Activated CD4-positive, alpha-beta T cell treated with anti-CD3 and anti-CD28 coated beads, Interleukin-2, amount 10 ng/mL, durations not matched to agents 24 days and 14 days (primary cell): ENCODE measurements at places on chromosomes 12 and 14. TPM values are rescaled to one million over a fixed set of nuclear protein-coding genes. Genes with fewer than 3 reads are reported as not detected.

- H3K4me3 ChIP-seq, result no peak overlapping the region
- no peaks in the 10 kb centered on the region for H3K36me3 ChIP-seq
- H3K27me3 ChIP-seq, result peaks cover 16% of the 10 kb centered on the region
- no peaks in the 10 kb centered on the region for H3K4me1 ChIP-seq
- DNase-seq, result no peak
- no peak overlapping the region for H3K27ac ChIP-seq
These were observed 22.1 kb downstream of the FAIM2 start for GRCh38 chr12:49881415-49882247.

DNA sequence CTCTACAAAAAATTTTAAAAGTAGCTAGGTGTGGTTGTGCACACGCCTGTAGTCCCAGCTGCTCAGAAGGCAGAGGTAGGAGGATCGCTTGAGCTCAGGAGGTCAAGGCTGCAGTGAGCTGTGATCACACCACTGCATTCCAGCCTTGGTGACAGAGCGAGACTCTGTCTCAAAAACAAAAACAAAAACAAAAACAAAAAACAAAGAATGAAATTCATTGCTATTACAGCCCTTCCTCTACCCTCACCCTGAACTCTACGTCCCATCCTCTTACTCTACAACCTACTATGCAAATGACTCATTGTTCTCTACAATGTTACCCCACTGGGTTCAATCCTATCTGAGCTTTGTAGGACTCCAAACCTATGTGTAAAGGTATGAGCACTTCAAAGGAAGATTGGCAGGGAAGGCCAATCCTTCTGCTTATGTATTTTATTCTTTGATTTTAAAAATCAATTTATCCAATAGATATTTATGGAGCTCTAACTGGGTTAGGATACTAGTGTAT, 39.3 kb downstream of the NINJ2 start:
- no peaks in the 10 kb centered on the region for H3K36me3 ChIP-seq
- H3K4me1 ChIP-seq, result peaks cover 45% of the 10 kb centered on the region
- H3K4me3 ChIP-seq, result no peak overlapping the region

- no peak overlapping the region for H3K4me3 ChIP-seq
- no peaks in the 10 kb centered on the region for H3K36me3 ChIP-seq
- peaks cover 7% of the 10 kb centered on the region for H3K4me1 ChIP-seq
- DNase-seq, result no peak
- no peak overlapping the region for H3K27ac ChIP-seq
These were observed 152.4 kb downstream of the VRK1 start for GRCh38 chr14:96949594-96949993.

GRCh38 chr12:98743362-98743953, 98.4 kb downstream of the APAF1 start:
- H3K4me1 ChIP-seq, result peaks cover 52% of the 10 kb centered on the region
- DNase-seq, result peak; percentile 83
- peaks cover 11% of the 10 kb centered on the region for H3K27me3 ChIP-seq
- peak overlapping the region; percentile 67 for H3K27ac ChIP-seq
- peaks cover 2% of the 10 kb centered on the region for H3K36me3 ChIP-seq

DNA sequence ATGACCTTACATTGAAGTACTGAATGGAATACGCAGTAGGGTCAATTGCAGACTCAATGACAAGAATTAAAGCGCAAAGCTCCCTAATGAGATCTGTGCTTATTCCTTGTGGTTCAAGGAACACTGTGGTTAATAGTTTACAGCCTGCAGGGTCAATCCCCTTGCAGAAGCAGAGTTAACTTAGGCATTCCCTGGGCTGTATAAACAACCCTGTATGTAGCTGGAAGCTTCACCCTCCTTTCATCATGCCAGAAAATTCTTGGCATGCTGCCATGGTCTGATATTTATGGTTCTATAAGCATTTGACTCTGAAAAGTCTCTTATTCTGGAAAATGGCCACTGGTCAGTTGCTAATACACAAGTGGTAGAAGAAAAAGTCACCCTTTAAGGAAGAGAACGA, 227.7 kb downstream of the NOVA1 start:
- DNase-seq, result no peak
- no peaks in the 10 kb centered on the region for H3K27me3 ChIP-seq
- no peaks in the 10 kb centered on the region for H3K4me1 ChIP-seq
- no peak overlapping the region for H3K27ac ChIP-seq
- no peaks in the 10 kb centered on the region for H3K36me3 ChIP-seq

Gene PPP4R3A
- total RNA-seq, result 119 and 138 TPM in 2 replicates

Gene BIN2
- 31.7 and 33.2 TPM in 2 replicates for total RNA-seq

Gene TEX52
- 0.17 TPM in 1 of 2 replicates, not detected in the other for total RNA-seq

Gene RESF1
- total RNA-seq, result 51.1 and 55.5 TPM in 2 replicates

Gene IL31
- total RNA-seq, result 2.5 TPM in 2 replicates

Gene GLI1
- total RNA-seq, result 0.96 and 1.2 TPM in 2 replicates
